ENCODE measurements at places on chromosomes 16 and 17. TPM values are rescaled to one million over a fixed set of nuclear protein-coding genes. Genes with fewer than 3 reads are reported as not detected.
A peak's percentile ranks its signal among the peaks of the same experiment; 100 is the strongest.

CHD9NB gene
- total RNA-seq, result 2.8 TPM

ZNF213 gene
- total RNA-seq, result 17.7 TPM

DNA sequence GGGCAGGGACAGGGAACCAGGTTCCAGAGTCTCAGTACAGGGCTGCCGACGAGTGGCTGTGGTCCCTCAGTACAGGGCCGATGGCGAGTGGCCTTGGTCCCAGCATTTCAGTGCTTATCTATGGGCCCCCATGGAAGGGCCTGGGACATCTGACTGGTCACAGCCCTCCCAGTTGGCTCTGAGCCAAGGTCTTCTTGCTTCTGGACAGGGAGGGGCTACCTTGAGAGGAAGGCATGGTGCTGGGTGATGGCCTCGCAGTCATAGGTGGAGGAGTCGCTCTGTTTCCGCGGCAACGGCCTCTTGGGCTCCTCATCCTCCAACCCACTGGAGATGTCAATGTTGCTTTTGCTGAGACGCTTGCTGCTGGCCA lies 32.5 kb downstream of the PIMREG start:
- no peak overlapping the region for H3K27ac ChIP-seq
- no peaks in the 10 kb centered on the region for H3K36me3 ChIP-seq
- H3K4me1 ChIP-seq, result peaks cover 24% of the 10 kb centered on the region

DNA sequence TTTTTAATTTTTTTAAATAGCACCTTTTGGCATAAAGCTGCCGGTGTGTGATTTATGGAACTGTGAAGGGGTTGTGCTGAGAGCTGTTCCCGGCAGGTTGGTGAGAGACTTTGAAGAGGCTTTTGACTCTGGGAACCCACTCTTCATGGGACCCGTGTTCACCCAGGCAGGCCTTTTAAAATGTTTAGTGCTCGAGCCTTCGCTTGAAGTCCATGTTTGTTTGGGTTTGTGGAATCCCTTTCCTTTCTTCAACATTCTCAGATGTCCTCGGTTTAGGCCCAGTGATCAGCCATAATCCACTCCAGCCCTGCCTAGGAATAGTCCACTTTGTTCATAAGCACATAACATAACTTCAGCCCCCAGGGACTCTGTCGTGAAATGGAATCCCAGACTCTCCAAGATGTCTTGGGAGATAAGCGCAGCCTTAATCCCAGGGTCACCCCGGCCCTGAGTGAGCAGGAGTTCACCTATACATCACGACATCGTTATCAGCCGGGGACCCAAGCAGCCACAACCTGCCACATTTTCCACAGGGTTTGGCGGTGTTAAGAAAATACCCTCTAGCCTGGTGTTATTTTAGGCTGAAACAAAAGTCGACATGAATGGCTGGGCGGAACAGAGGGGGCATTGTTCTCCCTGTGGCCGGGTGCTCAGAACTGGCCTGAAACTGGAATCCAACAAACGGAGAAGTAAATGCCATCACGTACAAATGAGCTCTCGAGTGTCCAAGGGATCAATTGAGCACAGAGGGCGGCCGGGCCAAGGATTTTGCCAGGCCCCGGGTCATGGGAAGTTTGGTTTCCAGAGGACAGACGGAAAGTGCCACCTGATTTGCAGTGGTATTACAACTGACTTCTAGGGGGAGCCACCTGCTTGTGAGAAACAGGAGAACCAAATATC lies 145.7 kb upstream of the IRX3 start:
- H3K27ac ChIP-seq, result peak overlapping the region; percentile 91
- peaks cover 37% of the 10 kb centered on the region for H3K4me1 ChIP-seq
- H3K4me3 ChIP-seq, result no peak overlapping the region
- no peaks in the 10 kb centered on the region for H3K36me3 ChIP-seq

GRCh38 chr17:4232168-4232813 lies 31.5 kb downstream of the ANKFY1 start:
- H3K27me3 ChIP-seq, result no peaks in the 10 kb centered on the region
- H3K4me3 ChIP-seq, result no peak overlapping the region
- peak overlapping the region; percentile 29 for H3K27ac ChIP-seq
- H3K36me3 ChIP-seq, result peaks cover 29% of the 10 kb centered on the region
